Esophagus muscularis mucosa (tissue), 4 donors: ENCODE measurements at places on chromosomes 16 and 17.
A peak's percentile ranks its signal among the peaks of the same experiment; 100 is the strongest.

GRCh38 chr17:61440697-61441096 lies 11.5 kb upstream of the TBX4 start:
- DNase-seq, result peak; percentile 45

GRCh38 chr16:525123-525519 lies 2.4 kb upstream of the CAPN15 start:
- DNase-seq, result no peak

DNA sequence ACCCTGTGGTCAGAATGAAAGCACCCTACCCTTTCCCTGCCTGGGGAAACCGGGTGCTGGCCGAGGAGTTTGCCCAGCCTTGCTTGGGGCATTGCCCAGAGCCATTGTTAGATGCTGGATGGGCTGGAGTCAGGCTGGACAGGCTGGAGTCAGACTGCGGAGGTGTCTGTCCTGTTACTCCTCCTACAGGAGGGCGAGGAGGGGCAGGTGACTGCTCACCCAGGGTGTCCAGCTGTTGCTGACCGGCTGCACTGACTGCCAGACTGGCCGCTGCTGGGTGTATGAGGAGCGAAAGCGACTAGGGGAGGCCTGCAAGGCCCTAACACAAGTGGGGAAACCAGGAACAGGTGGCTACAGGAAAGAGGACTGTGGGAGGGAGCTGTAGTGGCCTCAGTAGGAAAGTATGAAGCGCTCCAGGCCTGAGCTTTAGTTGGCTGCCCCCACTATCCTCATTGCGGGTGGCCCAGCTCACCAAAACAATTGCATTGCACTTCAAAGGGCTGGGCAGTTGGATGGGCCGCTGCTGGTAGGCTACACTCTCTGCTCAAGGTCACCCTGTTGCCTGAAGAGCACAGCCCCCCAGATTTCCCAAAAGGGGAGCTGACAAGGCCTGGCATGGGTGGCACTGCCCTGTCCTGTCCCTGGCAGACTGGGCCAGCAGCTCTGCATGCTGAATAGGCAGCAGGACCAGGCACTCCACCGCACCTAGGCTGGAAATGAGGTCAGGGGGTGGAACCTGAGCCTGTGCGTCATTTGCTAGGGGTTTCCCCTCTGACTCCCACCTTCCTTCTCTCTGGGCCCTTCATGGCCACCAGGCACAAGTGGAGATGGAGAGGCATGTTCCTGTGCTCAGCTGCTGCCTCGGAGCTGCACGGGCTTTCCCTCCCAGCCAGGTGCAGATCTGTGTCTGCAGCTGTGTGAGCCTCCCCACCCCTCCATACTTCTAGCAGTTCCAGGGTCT lies 18.4 kb downstream of the LDHD start:
- DNase-seq, result no peak

- no peak for DNase-seq
Measured at GRCh38 chr17:45273551-45273957, 11.7 kb upstream of the SPATA32 start.

- DNase-seq, result no peak
Measured at GRCh38 chr17:8941520-8941919, 24.0 kb downstream of the PIK3R5 start.

- no peak for DNase-seq
Measured at GRCh38 chr17:67633751-67634211, 84.0 kb upstream of the NOL11 start.

DNA sequence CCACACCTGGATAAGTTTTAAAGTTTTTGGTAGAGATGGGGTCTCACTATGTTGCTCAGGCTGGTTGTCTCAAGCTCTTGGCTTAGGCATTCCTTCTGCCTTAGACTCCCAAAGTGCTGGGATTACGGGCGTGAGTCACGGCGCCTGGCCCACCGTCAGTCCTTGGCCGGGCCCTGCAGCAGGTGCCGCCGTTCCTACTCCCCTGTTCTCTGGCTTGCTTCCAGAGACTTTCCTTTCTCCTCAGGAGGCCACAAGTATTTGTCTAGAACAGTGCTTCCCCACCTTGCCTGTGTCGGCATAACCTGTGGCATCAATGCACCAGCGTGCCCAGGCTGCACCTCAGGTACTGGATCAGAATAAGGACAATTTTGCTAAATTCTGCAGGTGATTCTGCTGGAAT lies 3.0 kb upstream of the MGAT5B start:
- DNase-seq, result no peak

GRCh38 chr16:80751167-80751566 lies 53.2 kb downstream of the CDYL2 start:
- no peak for DNase-seq

DNA sequence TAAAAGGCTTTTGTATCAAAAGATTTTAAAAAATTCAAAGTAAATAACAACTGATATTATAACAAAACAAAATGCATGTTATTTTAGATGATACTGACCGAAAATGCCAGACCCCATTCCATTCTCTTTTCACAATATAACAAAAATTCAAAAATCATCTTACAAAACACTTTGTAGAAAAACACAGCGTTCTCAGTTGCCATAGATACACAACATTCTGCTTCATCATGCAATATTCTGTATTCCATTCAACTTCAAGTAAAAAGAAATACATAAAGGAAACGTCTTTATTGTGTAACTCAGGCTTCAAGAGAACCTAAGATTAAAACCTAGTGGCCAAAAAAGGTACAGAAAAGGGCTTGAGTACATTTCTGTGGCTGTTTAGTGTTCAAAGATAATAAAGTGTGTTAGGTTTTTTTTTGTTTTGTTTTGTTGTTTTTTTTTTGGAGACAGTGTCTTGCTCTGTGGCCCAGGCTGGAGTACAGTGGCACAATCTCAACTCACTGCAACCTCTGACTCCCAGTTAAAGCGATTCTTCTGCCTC lies 250.5 kb downstream of the CEP112 start:
- DNase-seq, result no peak

GRCh38 chr16:84040823-84041820 lies 1.5 kb downstream of the SLC38A8 start:
- no peak for DNase-seq

DNA sequence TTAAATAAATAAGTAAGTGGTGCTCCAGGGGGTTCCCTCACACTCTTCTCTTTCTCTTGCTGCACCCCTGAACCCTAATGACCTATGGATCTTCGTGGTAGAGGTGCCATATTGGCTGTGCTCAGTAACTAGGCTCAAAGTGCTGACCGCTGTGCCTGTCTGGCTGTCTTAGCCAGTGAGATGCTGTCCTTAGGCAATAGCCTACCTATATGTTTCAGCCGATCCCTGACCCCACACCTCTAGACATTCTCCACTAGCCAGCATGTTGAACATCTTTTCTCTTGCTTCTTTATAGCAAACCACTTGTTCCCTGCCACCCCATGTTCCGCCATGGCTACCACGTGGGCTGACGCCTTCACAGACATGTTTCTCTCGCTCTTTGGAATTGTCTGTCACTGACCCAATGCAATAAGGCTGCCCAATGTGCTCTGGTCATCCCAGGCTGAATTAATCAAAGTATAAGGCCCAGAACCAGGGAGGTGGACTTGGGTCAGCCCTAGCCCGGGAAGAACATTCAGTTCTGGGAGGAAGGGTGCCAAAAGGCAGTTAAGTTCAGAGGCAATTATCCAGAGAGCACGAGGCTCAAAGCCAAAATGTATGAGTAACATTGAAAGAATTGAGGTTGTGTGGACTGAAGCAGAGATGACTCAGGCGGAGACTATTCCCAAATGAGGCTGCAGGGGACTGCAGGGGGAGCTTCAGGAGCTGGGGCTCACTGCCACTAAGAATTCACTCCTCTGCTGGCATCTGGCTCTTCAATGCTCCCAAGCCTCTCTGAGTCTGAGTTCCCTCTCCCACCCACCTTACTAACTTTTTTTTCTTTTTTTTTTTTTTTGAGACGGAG lies 28.7 kb upstream of the TNRC6A start:
- peak; percentile 96 for DNase-seq

- no peak for DNase-seq
Measured at GRCh38 chr16:56309008-56309407, 116.3 kb downstream of the AMFR start.

GRCh38 chr17:72075995-72076677 lies 44.7 kb upstream of the SOX9 start:
- DNase-seq, result no peak

DNA sequence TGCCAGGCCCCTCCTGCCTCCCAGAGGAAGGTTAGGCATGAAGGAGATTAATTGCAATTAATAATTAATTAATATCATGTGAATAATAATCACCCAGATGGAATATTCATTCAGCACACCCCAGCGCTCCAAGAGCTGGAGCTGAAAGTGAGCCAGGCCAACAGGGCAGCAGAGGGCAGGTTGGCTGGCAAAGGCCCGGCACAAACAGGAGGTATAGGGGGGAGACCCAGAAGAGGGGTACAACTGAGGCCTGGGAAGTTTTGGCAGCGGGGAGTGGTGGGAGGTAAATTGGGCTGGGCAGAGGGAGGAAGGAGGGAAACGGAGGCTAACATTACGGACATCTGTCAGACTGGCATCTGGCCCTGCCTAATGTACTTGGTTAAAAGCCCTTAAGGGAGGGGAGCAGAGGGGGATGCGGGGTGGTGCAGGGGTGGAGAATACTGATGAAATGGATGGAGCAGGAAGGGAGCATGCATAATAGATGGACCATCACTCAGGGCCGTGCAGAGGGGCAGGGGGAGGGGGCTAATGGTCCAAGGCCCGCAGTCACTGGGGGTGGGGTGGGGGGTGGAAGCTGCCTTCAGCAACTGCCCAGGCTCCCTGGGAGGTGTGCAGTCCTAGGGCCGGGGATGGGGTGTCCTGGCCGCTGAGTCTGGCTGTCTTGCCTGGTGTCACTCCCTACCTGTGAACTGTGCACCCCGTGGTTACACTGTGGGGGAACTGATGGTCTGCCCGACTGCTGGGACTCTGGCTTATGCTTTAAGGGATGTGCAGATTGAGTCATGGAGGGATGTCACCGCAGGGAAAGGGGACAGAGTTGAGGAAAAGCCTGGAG lies 1.9 kb downstream of the ADAM11 start:
- no peak for DNase-seq

GRCh38 chr17:48159232-48159631 lies 51.7 kb downstream of the SNX11 start:
- DNase-seq, result no peak

- no peak for DNase-seq
Measured at GRCh38 chr16:4321286-4322120, 5.6 kb downstream of the GLIS2 start.

GRCh38 chr17:46144246-46144645 lies 49.0 kb downstream of the KANSL1 start:
- no peak for DNase-seq

DNA sequence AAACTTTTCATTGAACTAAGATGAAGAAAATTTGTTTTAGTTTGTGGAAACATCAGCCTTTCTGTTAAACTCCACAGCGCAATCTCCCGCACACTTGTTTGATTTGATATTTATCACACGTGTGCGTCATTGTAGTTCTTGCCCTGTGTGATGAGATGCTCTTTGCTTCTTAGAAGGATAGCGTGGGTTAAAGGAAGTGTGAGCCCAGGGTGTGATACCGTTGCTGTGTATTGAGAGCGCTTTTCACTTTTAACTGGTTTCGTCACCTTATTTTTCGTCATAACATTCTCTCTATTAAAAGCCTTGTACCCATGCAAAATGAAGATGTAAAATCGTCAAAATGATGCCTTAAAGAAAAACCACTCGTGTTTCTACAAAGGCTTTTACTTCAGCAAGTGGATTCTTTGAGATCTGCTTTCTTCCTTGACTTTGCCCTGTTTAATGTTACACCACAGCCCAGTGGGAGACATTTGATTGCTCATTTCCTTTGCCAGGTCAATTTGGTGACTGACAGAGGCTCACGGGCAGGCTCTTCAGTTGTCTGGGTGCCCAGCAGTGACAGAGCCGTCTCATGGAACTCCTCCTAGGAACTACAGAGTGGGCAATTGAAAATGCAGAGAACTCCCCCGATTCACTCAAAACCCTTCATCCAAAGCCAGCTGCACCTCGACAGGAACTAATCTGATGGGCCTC lies 61.1 kb downstream of the RPA1 start:
- DNase-seq, result no peak

DNA sequence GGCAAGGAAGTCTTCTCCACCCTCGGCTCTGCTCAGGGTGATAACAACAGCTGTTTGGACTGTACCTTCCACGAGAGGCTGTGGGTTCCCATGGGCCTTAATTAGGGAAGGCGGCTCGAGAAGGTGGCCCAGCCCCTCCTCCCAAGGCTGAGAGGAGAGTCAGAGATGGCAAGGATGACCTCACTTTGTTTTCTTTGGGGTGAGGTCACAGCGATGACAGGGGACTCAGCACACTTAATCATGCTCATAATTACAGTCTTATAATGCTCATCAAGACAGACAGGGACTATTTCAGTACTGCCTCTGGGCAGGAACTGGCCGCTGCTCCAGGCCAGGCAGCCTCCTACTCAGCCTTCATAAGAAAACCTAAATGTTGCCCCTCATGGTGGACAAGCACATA lies 19.7 kb downstream of the WFDC1 start:
- DNase-seq, result no peak

DNA sequence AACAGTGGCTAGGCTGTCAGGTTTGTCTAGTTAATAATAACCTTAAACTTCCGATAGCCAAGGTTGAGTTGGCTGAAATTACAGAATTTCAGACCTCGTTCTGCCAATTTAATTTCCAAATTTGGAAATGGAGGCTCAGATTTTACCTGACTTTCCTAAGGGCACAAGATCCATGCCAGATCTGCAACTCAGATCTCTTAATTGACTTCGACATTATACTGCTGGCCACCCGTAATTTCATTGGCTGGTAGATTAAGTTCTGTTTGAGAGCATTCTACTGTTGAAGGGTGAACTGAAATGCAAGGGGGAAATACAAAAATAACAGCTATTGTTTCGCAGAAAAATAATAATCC lies 210.8 kb downstream of the CNTNAP4 start:
- DNase-seq, result no peak

- DNase-seq, result no peak
Measured at GRCh38 chr17:6035801-6036394, 34.3 kb upstream of the WSCD1 start.

DNA sequence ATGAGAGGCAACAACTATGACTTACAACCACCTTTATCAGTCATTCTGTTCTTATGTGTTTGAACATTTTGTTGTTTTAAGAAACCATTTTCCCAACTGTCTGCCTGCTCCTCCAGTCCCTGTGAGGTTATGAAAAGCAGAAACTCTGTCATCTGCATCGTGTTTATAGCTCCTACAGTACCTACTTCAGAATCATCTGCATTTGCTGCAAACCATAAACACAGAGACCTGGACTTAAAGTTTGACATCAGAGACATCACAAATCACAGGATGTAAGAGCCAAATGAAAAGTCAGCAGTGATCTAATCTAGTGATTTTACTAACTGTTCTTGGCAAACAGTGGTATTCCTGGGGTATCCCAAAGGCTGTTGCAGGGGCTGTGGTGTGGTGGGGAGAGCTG lies 55.2 kb downstream of the CDH11 start:
- peak; percentile 29 for DNase-seq

GRCh38 chr17:83024218-83024971 lies 55.0 kb upstream of the METRNL start:
- no peak for DNase-seq

- DNase-seq, result no peak
Measured at GRCh38 chr17:75093548-75094158, 5.9 kb downstream of the SLC16A5 start.
